H1 (cell line): ENCODE measurements at places on chromosomes 6 and 20. TPM values are rescaled to one million over a fixed set of nuclear protein-coding genes. Genes with fewer than 3 reads are reported as not detected.
A peak's percentile ranks its signal among the peaks of the same experiment; 100 is the strongest.

DNA sequence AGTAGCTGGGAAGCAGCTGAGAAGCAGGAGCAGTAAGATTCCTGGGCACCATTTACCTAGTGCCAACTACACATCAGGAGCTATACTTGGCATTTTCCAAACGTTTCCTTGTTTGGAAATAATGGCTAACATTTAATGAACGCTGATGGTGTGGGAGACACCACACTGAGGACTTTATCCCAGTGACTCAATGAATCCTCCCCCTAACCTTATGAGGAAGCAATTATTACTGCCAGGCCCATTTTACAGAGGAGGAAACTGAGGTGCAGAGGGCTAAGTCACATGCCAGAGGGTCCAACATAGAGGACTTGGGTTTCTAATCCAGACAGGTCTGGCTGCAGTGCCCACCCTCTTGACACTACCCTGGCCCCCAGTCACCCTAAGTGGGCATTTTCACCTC is 6.1 kb downstream of the PTGIS start:
- DNase-seq = no peak
- H3K27me3 ChIP-seq = no peaks in the 10 kb centered on the region
- H3K27ac ChIP-seq = no peak overlapping the region; the same call in 1 of the 2 replicates
- no peaks in the 10 kb centered on the region for H3K36me3 ChIP-seq
- H3K4me3 ChIP-seq = no peak overlapping the region

- no peaks in the 10 kb centered on the region for H3K27me3 ChIP-seq
- H3K4me3 ChIP-seq = peak within 1 kb of the TSS; percentile 82
- peak within 1 kb of the TSS; percentile 92 for H3K27ac ChIP-seq
- peak; percentile 96 for DNase-seq
- H3K4me1 ChIP-seq = peaks cover 10% of the 10 kb centered on the region
- H3K36me3 ChIP-seq = peaks cover 44% of the 10 kb centered on the region
These were observed at the start of gene ATAT1 for GRCh38 chr6:30626484-30627366. Gene ATAT1, plus strand, starts transcription at chr6:30626874.

DNA sequence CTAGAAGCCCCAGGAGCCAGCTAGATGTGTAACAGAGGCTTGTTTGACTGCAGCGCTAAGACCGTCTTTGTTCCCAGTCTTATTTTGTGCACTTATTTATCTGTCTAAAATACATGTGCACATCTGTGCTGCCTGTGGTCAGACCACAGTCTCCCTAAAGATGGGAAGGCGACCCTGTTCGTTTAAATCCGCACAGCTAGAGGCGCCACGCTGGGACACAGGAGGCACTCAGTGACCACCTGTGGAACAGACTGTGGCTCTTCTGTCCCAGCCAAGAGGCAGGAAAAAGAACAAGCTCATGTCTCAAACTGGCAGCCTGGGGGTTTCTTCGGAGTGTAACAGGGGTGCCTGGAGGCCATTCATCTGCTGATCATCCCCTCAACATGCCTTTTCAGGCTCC is 66.8 kb downstream of the CPNE5 start:
- no peak for DNase-seq
- peaks cover 14% of the 10 kb centered on the region for H3K4me1 ChIP-seq
- H3K36me3 ChIP-seq = no peaks in the 10 kb centered on the region
- H3K27ac ChIP-seq = no peak overlapping the region
- H3K27me3 ChIP-seq = no peaks in the 10 kb centered on the region

Gene DDO
- not detected in 2 replicates for polyA plus RNA-seq
